ENCODE measurements at places on chromosomes 1 and 21. TPM values are rescaled to one million over a fixed set of nuclear protein-coding genes. Genes with fewer than 3 reads are reported as not detected.

GJA9 gene
- total RNA-seq: not detected

CRNN gene
- not detected for total RNA-seq

PRAMEF5 gene
- not detected for total RNA-seq

ADAM15 gene
- total RNA-seq: 804 TPM

DENND1B gene
- 0.80 TPM for total RNA-seq

RNF186 gene
- total RNA-seq: not detected

FCRL3 gene
- total RNA-seq: not detected

C8A gene
- not detected for total RNA-seq

UBXN10 gene
- total RNA-seq: 0.07 TPM

CNR2 gene
- not detected for total RNA-seq

LMX1A gene
- not detected for total RNA-seq

LHX4 gene
- total RNA-seq: not detected

COL11A1 gene
- not detected for total RNA-seq

RYR2 gene
- not detected for total RNA-seq

ADAMTSL4 gene
- 0.40 TPM for total RNA-seq

F13B gene
- not detected for total RNA-seq

OR6N1 gene
- total RNA-seq: not detected

IFI44L gene
- total RNA-seq: 37.1 TPM

SYDE2 gene
- total RNA-seq: 0.80 TPM

ARHGEF16 gene
- 0.80 TPM for total RNA-seq

CD48 gene
- not detected for total RNA-seq

PLPPR5 gene
- total RNA-seq: not detected

ABCG1 gene
- total RNA-seq: 13.3 TPM

TRIM45 gene
- 2.1 TPM for total RNA-seq

RGS2 gene
- total RNA-seq: 8.6 TPM

LAMC1 gene
- total RNA-seq: 383 TPM

CASZ1 gene
- total RNA-seq: 3.6 TPM

CFAP107 gene
- total RNA-seq: not detected

ANKRD65 gene
- total RNA-seq: 0.47 TPM

SPOCD1 gene
- total RNA-seq: 47.2 TPM

UFC1 gene
- total RNA-seq: 84.7 TPM

C1orf141 gene
- not detected for total RNA-seq

LAMB3 gene
- total RNA-seq: 33.9 TPM

LAX1 gene
- total RNA-seq: 0.15 TPM

PRKAA2 gene
- 0.10 TPM for total RNA-seq

TNFRSF1B gene
- 22.3 TPM for total RNA-seq

NCF2 gene
- 0.05 TPM for total RNA-seq

GBP6 gene
- total RNA-seq: not detected

FMO4 gene
- total RNA-seq: 0.27 TPM

INSRR gene
- total RNA-seq: not detected

TMEM9 gene
- 38.1 TPM for total RNA-seq

ESPN gene
- total RNA-seq: 0.67 TPM

RAP1GAP gene
- not detected for total RNA-seq
